MV-4-11 (cell line): ENCODE measurements at places on chromosomes 1 and 21.

GRCh38 chr1:241485554-241485992 lies 34.0 kb downstream of the FH start:
- DNase-seq = no peak

GRCh38 chr1:219492717-219493116 lies 120.2 kb downstream of the ZC3H11B start:
- DNase-seq = no peak

DNA sequence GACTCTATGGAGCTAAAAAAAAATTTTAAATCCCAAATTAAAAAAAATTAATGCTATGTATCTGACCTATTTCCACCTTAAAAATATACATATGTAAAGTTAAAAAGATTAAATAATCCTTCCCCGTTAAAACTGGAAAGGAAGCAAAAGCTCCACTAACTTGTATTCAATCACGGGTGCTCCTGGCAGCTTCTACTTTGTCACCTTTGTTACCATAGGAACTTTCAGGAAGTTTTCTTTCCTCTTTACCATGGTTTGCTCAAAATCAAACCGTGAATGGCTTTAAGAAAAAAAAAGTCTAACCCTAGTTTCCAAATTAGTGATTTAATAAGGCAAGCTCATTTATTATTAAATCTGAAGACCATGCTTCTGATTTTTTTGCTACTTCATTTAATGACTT lies 3.5 kb downstream of the GPATCH2 start:
- DNase-seq = no peak

GRCh38 chr1:1290238-1290731 lies 10.0 kb downstream of the SCNN1D start:
- peak; percentile 36 for DNase-seq

- no peak for DNase-seq
Observed at GRCh38 chr1:32811265-32811664, 5.9 kb downstream of the YARS1 start.

GRCh38 chr1:246417813-246418564 lies 89.1 kb downstream of the SMYD3 start:
- DNase-seq = no peak

DNA sequence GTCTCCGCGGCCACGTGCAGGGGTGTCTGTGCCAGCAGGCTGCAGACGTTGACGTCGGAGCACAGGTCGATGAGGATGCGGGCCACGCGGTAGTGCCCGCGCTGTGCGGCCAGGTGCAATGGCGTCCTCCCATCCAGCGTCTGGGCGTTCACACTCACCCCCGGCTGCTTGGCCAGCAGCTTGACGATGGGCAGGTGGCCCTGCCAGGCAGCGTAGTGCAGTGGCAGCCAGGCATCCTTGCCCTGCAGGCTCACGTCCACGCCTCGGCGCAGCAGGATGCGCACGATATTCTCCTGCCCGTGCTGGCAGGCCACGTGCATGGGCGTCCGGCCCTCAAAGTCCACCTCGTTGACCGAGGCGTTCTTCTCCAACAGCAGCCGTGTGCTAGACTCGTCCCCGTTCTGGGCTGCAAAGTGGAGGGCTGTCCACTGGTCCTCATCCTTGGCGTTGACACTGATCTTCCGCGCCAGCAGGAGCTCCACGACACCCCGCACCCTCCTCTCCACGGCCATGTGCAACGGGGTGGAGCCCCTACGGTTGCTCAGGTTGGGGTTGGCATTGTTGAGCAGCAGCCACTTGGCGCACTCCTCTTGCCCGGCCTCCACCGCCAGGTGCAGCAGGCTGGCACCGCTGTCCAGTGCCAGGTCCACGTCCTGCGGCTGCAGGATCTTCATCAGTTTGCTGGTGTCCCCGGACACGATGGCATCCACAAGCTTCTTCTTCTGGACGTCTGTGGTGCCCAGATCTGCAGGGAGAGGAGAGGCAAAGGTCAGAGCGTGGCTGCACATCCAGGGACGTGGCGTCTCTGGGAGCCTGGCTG lies 25.4 kb downstream of the RIPK4 start:
- no peak for DNase-seq

- no peak for DNase-seq
Observed at GRCh38 chr1:150555198-150555970, 6.2 kb downstream of the ADAMTSL4 start.

DNA sequence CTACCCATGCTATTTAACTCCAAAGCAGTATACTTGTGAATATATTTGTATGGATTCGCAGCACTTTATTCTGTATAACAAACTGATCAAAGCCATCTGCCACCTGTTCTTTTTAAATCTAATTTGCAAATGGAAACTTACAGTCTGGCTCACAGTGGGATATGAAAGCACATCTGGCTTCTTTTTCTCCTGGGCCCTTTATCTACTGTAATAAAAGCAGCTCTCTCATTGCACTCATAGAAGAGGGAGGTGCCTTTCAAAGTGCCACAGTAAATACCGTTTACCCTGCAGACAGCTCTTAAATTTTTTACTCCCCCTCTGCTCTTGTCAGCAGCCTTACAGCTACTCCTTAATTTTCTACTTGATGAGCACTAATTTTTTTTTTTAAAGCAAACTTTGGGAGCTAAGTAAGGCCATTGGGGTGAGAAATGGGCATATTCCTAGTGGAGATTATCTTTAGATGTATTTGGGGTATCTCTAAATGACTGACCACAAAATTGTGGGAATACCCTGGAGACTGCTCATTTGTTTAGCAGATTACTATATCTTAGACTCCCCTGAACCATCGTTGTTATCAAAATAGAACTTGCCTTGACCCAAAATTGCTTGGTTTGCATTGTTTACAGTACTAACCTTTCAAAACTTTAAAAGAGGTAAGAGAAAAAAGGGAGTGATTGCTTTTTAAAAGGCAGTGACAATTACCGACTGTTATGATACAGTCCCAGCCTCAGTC lies 110.1 kb downstream of the VPS13D start:
- no peak for DNase-seq

DNA sequence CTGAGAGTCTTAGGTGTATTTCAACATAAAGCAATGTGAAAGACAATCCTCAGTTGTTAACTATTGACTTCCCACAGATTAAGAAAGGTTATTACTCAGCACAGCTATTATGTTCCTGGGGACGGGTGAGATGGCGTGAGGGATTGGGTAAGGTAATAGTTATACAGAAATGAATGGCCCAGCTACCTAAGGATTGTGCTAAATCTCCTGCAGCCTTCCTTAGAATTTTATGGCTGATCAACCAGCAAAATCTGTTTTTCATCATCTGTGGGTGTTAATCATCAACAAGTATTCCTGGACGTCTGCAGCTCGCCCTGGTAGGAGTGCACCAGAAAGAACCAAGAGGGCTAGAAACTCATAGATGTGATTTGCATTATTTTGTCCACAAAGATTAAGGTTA lies 146.0 kb upstream of the IVNS1ABP start:
- DNase-seq = no peak

DNA sequence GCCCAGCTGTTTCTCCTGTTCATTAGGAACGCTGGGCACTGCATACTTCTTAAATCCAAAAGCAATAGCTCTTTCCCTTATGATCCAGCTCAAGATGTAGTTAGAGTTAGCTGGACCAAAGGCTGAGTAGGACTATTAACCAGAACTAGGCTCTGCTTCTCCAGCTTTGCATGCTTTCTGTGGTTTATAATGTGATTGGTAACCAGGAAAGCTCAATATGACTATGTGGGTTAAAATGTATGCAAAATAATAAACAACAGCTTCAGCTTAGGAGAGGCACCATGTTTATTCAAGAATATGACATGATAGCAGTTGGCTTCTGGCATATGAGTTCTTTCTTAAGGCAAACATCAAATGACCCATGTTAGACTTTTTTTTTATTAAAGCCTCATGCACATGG lies 73.8 kb downstream of the LYPLAL1 start:
- no peak for DNase-seq

DNA sequence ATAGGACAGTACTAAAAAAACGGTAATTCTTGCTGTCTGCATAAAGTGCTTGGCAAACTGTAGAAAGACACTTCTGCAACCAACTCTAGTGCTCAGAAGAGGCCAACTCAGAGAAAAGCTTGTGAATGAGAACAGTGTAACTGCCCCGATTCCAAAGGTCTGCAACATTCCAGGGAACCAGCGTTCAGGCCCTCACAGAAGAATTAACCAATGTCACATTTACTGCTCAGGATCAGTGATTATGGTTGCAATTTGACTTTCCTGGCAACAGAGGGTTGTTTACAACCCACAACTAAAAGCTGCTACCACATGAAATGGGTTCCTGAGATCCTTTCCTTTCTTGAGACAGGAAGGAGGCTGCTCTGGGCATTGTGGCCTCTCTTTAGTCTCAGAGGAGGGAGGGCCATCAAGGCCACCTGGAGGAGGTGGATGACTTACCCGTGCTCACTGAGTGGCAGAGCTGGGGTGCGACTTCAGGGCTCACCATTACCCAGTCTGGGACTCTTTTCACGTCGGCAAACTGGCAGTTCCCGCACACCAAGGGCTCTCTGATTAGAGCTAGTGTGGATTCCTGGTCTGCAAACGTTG lies 15.3 kb downstream of the SRSF4 start:
- DNase-seq = no peak
